ENCODE measurements at places on chromosomes 3 and 15.

DNA sequence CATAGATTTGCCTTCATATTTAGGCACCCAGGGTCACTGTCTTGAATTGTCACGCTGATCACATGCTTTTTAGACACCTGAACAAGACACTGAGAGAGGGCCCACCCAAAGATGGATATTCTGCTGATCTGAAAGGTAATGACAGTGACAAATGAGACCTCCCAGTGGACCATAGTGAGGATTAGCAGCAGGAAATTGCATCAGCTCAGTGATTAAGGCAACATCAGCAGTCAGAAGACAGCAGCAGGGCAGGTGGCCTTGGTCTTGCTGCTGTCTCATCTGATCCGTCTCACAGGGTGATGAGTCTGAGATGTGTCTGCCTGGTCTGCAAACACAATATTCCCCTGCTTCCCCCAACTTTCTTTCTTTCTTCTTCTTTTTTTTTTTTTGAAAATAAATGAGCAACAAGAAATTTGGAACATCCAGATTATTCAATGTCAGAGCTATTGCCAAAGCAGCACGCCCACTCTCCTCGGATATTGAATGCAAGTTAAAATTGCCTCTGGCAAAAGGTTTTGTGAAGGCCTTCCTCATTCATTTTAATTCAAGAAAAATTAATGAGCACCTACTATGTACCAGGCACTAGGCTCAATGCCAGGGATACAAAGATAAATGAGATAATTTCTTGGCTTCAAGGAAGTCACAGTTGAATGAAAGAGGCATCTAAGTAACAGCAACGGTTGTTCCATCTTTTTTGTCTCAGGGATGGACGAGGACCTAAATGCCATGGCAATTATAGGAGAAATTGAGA is 14.1 kb downstream of the OTOL1 start:
- DNase-seq: no peak

- no peak for DNase-seq
These were observed 10.6 kb downstream of the SMC4 start for GRCh38 chr3:160409812-160410610.

DNA sequence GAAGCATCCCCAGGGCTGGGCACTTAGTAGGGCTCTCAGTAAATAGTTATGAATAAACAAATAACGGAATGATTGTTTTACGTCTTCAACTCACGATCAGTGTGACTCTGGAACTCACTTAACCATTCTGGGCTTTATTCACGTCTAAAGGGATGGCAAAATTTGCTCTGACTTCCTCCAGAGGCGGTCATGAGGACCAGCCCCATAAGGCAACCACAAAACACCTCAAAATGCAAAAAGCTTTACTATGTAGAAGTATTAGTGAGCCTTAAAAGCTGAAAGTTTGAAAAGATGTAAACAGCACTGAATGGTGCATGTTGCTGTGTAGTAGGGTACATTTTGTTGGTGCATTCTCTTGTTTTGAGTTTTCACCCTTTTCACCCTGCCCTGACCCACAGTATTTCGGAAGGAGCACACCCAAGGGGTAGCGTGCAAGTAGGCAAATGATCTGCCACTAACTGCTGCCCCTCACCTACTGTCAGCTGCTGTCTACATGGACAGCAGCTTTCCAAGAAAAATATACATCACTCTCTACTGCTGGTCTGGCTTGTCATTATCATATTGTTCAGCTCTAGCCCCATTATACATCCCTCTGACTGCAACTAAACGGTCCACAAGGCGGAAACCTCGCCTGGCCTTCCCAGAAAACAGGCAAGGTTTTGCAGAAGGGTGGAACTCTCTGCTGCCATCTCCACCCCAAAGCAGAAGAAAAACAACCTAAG is 308.5 kb upstream of the PROK2 start:
- DNase-seq: no peak

DNA sequence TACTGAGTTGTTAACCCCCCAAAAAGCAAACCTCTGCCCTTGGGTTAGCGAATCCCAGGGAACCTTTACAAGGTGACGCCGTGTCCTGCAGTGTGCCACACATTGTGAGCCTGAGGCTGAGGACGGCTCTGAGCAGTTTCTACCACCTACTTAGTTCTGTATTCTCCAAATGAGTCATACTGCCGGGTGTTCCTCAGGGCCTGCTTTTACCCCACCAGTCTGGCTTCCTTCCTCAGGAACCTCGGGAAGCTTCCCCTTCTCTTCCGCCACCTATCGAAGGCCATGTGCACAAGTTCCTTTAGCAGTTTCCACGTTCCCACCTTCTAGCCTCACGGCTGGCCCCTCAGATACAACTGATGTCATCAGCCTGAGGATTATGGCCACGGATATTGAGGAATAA is 384.0 kb upstream of the TPM1 start:
- DNase-seq: no peak

DNA sequence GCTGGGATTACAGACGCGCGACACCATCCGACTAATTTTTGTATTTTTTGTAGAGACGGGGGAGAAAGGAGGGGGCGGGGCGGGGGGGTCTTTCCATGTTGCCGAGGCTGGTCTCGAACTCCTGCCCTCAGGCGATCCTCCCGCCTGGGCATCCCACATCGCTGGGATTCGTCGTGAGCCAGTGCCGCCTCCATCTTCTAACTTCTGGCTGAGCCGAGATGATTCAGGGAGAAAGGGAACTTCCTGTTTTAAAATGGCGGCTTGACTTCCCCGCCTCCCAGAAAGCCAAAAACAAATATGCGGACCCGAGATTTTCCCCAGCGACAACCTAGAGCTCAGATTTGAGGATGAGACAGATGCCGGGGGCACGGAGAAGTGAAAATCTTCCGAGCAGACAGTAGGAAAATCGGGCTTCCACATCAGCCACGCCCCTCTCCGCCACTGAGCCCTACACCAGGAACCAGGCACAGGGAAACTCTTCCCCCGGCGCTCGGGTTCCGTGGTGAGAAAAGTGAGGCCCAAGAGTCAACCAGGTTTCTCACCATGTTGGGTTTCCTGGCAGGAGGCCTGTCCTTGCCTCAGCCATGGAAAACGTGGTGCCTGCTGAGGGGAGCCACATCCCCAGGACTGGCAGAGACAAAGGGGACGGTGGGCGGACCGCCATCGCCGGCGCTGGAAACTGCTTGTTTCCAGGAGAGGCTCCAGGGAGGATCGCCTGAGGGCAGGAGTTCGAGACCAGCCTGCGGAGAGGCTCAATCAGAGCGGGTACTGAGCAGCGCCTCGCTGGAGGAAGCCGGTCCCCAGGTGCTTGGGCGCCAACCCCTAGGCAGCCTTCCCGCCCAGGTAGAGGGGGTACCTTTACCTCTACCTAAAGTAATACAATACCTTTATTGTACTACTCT is 18.7 kb downstream of the CHST14 start:
- no peak for DNase-seq

DNA sequence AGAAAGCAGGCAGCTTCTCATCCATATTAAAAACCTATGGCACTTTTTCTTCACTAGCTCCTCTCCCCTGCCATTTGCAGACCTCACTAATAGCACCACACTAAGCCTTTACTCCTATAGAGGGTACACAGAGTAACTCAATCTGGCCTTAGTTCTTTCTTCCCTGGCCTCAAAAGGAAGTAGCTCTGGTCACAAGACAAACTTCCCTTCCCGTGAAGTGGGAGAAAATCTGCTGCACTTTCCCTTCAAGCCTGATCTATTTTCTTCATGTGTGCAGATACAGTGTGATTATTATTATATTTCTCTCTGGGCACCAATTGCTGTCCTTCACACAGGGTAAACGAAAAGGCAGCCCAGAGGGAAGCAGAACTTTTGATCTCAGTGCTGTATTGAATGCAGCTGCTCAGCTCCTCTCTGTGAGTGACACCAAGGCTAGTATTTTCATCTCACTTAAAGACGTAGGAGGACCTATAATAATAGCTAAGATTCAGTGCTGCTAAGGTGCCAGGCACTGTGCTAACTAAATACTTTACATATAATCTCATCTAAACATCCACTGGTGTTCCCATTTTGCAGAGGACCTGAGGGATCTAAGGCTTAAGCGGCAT is 61.9 kb upstream of the RASGRP1 start:
- no peak for DNase-seq

DNA sequence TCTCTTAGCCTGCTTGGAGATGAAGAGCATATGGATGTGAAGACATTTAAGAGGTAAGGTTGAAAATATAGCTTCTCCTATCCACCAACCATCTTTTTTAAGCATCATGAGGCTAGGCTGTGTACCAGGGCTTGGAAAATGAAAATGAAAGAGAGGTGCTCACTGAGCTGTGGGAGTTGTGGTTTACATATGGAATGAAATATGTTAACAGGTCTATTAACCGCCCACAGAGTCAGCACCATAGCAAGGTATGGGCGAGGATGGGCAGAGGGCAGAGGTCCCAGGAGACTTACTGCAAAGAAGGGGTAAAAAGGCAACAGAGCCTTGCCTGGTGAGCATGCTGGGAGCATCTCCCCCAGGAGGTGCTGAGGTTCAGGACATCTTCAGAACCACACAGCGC is 273.1 kb downstream of the GABRG3 start:
- no peak for DNase-seq

- DNase-seq: no peak
These were observed 59.7 kb downstream of the STARD5 start for GRCh38 chr15:81264072-81264857.

DNA sequence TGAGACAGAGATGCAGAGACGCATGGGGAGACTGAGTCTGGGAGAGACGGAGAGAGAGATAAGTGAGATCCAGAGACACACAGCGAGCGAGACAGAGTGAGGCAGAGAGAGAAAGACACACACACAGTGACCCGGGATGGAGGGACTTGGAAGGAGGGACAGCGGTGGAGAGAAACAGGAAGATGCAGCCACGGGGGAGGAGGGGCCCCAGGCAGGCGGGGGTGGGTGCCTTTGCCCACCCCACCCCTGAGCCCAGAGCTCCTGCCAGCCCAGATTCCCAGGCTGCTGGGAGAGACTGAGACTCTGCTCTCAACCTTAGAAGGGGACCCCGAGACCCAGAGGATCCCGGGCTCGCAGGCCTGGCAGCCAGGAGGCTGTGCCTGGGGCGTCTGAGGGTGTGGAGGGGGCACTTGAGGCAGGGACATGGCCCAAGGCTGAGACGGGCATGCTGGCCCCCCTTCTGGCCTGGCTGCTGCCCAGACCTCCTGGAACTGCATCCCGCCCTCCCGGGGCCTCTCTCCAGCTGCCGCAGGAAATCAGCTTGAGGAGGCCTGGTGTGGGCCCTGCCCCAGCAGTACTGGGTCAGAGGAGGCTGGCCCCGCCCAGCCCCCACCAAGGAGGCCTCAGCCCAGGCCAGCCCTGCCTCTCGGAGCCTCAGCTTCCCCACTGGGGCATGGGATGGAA is 18.1 kb downstream of the H1-8 start:
- no peak for DNase-seq

DNA sequence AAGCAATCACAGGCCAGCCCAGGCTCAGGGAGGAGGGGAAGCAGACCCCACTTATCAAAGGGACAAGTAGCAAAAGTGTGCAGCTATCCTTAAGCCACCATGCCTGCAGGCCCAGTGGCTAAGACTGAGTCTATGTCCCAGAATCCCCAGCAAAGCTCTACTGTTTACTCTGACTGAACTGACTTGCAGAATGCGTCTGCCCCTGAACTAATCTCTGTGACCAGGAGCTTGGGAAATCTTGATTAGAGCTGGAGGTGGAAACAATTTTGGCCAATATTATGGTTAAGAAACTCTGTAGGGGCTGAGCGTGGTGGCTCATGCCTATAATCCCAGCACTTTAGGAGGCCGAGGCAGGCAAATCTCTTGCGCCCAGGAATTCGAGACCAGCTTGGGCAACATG is 22.6 kb downstream of the DPH3 start:
- DNase-seq: no peak

GRCh38 chr3:27043328-27043955 is 325.7 kb downstream of the NEK10 start:
- no peak for DNase-seq

DNA sequence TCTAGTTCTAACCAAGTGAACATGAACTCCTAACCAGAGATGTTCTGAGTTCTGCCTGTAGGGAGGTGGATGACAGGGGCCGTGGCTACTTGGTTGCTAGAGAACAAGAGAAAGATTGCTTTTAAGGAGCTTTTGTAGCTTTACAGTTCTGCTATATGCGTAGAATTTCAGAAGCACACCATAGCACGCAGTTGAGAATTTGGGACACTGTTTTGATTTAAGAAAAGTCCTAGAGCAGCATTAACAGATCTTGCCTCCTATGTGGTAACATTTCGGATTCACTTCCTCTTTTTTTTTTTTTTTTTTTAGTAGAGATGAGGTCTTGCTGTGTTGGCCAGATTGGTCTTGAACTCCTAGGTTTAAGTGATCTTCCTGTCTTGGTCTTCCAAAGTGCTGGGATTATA is 181.7 kb downstream of the TCF12 start:
- no peak for DNase-seq

GRCh38 chr3:192857260-192857661 is 60.4 kb downstream of the MB21D2 start:
- DNase-seq: no peak

GRCh38 chr15:42016971-42017370 is 3.9 kb downstream of the PLA2G4E start:
- no peak for DNase-seq

- no peak for DNase-seq
These were observed 61.6 kb downstream of the TMEM44 start for GRCh38 chr3:194571491-194572142.

DNA sequence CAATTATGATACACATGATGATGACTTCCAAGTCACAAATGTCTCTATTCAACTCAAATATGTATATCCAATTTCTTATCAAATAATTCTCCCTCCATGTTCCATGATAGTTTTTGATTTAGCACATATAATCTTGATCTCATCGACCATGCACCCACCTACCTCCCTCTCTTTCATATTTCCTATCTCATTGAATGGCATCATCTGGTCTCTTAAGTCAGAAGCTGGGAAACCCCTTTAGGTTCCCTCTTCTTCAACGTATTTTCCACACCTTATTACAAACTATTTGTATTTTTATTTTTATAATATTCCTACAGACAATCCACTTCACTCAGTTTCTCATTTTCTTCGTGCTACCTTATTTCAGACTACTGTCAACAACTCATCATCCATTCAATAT is 56.9 kb upstream of the DPH6 start:
- DNase-seq: no peak

DNA sequence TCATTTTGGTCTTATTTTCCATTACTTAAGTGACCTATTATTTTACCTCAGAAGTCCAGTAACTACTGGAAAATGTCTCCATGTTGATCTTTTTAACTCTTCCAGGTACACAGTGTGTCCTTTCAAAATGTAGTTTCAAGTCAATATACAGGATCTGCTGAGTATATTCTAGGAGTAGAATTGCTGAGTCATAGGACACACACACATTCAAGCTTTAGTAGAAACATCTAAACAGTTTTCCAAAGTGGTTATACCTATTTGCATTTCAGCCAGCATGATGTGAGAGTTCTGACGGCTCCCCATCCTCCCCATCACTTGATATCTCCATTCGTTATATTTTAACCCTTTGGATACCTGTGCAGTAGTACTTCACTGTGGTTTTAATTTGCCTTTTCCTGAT is 271.9 kb downstream of the MCTP2 start:
- DNase-seq: no peak

DNA sequence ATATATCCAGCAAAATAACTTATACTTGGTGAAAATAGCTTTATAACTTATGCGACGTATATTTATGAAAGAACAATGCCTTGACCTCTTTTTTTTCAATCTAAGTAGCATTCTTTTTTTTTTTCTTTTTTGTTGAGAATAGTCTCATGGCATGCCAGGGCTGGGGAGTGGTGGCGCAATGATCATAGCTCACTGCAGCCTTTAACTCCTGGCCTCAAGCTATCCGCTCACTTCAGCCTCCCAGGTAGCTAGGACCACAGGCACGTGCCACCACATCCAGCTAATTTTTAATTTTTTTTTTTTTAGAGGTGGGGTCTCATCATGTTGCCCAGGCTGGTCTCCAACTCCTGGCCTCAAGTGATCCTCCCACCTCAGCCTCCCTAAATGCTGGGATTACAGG is 43.5 kb downstream of the RAB8B start:
- no peak for DNase-seq

Measured in stimulated activated CD4-positive, alpha-beta T cell treated with anti-CD3 and anti-CD28 coated beads, Interleukin-1b, Interleukin-23, amount 100 ng/mL, for 24 hours (primary cell).